ENCODE measurements at places on chromosomes 3 and 15.

GRCh38 chr15:67201136-67201535 lies 53.3 kb downstream of the AAGAB start:
- DNase-seq: no peak

DNA sequence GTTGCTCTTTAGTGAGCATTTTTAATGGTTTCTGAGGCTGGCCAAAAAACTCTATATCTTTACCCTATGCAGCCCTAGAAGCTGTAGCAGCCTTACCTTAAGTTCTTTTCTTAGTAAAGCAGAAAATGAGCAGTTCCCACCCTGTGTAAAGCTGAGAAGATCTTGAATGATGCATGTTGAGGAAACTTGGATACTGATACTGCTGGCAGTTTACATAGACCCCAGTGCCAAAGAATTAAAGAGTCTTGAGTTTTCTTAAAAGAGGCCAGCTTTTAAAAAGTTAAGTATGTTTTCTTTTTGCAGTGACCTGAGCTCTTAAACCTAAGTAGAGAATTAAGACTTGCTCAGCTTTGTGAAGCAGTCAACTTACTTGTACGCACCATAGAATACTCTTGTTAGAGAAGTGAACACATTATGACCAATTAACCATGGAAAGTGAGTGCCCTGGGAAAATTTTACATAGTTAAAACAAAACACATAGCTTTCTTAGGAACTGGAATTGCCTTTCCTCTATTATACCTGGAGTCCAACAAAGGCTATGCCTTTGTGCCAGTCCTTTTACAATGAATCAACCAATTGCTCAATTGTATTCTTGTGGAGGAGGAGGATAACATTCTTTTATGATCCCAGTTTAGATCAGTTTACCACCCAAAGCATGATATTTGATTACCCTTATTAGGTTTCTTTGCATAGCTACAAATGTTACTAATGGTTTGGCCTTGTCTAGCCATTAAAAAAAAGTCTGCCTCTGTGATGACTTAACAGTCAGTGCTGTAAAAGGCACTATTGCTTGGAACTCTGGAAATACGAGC lies 28.4 kb downstream of the PLS1 start:
- no peak for DNase-seq

GRCh38 chr3:188037195-188037718 lies 116.7 kb upstream of the LPP start:
- no peak for DNase-seq

DNA sequence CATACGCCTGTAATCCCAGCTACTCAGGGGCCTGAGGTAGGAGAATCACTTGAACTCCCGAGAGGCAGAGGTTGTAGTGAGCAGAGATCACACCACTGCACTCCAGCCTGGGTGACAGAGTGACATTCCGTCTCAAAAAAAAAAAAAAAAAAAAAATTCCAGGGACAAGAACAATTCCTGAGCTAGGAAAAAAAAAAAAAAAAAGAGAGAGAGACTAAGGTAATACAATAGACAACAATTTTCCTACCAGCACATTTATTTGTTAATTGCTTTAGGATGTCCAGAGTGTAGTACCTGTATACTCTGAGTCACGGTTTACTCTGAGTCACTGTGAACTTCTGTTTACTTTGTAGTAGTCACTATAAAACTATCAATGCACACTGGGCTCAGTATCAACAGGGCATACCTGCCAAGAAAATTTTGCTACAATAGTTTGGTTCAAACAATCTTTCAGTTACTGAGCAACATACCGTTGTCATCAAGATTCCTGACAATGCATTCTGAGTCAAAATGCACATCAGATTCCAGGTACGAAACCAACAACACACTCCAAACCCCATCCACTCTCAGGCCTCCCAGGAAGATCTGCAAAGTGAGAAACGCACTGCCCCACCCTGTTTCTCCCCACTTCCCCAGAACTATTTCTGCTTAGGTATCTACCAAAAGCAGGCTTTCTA lies 28.3 kb downstream of the IGF2BP2 start:
- no peak for DNase-seq

Measured in stimulated activated CD8-positive, alpha-beta memory T cell treated with anti-CD3 and anti-CD28 coated beads, Interleukin-15, amount 100 ng/mL, for 24 hours (primary cell).